ENCODE measurements at places on chromosomes 5 and 9.

GRCh38 chr5:109691996-109692395, 2.3 kb downstream of the MAN2A1 start:
- DNase-seq, result no peak

- DNase-seq, result no peak
These were observed 104.6 kb downstream of the CDK5RAP2 start for GRCh38 chr9:120475341-120475740.

DNA sequence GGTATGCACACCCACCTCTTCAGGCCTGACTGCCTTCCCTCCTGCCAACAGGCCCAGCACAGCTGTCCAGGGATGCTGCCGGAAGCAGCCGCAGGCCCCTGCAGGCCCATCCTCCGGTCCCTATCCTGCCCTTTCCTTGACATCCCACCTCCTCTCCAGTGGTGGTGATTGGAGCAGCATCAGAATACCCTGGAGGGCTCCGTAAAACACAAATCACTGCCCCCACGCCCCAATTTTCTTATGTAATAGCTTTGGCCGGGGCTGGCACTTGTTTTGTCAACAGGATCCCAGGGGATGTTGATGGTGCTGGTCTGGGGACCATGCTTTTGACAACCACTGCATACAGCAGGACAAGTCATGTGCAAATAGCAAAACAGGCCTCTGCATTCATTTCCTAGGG, 274.5 kb downstream of the GADD45G start:
- DNase-seq, result no peak

DNA sequence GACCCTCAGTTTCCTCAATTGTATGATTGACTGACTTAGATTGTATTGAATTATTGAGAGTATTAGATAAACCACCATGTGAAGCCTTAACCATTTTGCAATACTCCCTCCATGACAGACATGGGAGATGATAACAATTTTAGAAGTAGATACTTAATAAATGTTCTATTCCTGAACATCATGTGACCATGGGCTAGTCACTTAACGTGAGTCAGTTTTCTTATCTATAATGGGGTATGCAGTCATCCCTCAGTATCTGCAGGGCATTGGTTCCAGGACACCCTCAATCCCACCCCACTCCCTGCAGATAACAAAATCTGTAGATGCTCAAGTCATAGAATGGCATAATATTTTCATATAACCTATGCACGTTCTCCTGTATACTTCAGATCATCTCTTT, 31.0 kb downstream of the SNX18 start:
- no peak for DNase-seq

DNA sequence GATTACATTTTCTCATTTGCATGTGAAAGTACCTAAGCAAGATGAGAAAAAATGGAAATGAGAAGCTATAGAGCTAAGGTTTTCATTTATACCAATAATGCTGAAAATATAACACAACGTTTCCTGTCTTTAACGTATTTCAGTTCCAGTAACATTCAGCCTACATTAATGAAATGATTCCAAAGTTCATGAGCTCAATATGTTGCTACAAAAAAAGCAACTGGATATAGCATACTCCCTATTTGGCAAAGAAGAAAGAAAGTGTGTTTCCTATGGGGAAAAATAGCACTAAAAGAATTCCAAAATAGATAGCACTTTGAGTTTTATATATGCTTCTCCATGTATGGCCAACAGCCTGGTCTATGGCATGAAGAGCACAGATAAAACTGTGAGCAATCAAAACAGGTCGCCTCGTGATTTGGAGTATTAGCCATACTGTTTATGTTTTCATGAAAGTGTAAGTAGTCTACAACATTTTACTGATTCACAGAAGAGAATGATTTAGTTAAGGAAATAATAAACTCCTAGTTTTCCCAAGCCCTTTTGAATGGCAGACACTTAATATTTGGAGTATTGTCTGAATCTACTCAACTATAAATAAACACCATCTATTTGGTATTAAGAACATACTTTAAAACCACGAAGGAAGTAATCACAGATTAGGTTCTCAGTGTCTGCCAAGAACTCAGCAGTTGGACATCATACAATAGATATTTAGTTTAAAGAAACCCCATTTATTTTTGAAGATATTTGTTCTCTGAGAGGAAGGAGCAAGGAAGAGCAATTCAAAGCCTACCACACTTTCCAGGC, 258.7 kb upstream of the RASA1 start:
- DNase-seq, result no peak

DNA sequence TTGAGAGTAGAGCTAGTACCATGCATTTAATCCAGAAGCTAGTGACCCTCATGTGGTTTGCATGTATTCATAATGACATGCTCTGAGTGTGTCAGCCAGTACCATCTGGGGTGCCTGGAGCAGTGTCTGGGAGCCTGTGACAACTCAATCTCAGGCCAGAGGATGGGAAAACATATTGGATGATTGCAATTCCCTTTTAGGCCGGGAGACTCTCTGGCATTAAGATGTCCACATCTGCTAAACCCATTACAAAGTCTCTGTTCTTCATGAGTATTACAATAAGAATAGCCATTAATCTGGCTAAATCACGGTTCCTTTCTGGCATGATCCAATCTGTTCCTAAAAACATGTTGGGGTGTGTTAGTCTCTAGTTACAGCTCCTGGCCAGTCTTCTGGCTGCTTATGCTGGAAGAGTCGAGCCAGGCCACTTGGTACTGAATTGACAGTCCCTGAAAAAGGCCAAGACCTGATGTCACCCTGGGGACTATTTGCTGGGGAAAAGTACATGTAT, 475.7 kb downstream of the ENC1 start:
- DNase-seq, result peak; percentile 89
